Small intestine (tissue), 16 donors: ENCODE measurements at places on chromosomes 6 and 20.
A peak's percentile ranks its signal among the peaks of the same experiment; 100 is the strongest.

- H3K36me3 ChIP-seq = no peaks in the 10 kb centered on the region
These were observed 5.6 kb upstream of the GLO1 start for GRCh38 chr6:38708496-38708895.

- H3K27me3 ChIP-seq = no peaks in the 10 kb centered on the region
- H3K4me1 ChIP-seq = no peaks in the 10 kb centered on the region
- H3K27ac ChIP-seq = no peak overlapping the region
- no peaks in the 10 kb centered on the region for H3K36me3 ChIP-seq
- DNase-seq = no peak
These were observed 135.1 kb downstream of the KIF16B start for GRCh38 chr20:16438100-16438499.

DNA sequence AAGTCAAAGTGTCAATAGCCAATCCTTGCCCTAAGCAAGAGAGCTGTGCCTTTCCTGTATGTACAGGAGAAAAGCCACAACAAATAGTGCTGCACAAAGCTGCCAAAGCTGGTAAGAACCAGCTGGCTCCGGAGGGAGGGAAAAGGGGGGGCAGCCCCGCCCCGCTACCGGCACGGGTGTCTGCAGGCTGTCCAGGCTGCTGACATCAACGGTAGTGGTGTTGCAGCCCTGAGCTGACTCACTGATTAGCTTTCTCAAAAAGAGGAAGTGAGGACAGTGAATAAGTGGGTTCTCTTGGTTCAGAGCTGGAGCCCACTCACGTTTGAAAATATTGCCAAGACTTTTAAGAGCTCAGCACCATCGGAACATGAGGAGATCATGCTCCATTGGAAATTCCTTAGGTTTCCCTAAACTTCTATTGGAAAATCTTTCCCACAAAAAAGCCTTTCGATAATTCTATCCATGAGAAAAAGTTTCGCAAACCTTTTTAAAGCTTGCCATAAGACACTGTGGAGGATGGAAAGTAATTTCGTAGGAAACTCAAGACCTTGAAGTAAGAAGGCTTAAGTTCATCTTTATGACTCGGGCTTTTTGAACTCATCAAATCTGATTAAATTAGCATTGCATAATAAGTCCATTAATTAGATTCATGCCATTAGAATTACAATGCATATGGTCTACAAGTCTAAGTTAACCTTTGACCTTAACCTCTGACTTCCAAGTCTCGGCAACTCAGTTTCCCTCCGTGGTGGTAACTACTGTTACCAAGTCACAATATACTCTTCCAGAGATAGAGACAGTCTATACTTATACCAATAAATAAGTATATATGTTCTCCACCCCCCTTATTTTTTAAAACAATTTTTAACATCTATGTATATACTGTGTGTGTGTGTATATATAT, 67.0 kb downstream of the TNFRSF21 start:
- H3K27me3 ChIP-seq = no peaks in the 10 kb centered on the region
- peaks cover 36% of the 10 kb centered on the region for H3K4me1 ChIP-seq
- H3K36me3 ChIP-seq = peaks cover 2% of the 10 kb centered on the region
- DNase-seq = peak; percentile 92
- H3K27ac ChIP-seq = peak overlapping the region; percentile 53

DNA sequence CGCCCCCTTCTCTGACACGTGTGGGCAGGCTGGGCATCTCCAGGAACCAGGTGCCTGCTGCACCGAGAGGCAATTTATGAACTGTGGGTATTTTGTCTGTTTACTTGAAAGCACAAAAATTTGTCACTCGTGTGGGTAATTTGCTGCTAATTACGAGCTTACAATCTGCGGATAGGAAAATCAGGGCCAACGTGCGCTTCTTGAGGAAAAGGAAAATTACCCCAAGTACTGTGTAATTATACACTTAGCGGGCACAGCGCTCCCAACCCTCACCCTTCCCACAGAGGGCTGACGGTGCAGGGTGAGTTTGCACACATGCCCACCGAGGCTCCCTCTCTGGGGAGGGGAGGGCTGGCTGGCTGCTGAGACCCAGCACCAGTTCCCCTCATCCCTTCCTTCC, 25.3 kb upstream of the MDGA1 start:
- no peaks in the 10 kb centered on the region for H3K36me3 ChIP-seq
- H3K27me3 ChIP-seq = no peaks in the 10 kb centered on the region
- no peak for DNase-seq
- no peak overlapping the region for H3K27ac ChIP-seq

- no peak overlapping the region for H3K4me3 ChIP-seq
- H3K27me3 ChIP-seq = no peaks in the 10 kb centered on the region
- H3K4me1 ChIP-seq = peaks cover 25% of the 10 kb centered on the region
- DNase-seq = peak; percentile 41
- H3K36me3 ChIP-seq = no peaks in the 10 kb centered on the region
These were observed 12.8 kb upstream of the DTNBP1 start for GRCh38 chr6:15675536-15676220.

DNA sequence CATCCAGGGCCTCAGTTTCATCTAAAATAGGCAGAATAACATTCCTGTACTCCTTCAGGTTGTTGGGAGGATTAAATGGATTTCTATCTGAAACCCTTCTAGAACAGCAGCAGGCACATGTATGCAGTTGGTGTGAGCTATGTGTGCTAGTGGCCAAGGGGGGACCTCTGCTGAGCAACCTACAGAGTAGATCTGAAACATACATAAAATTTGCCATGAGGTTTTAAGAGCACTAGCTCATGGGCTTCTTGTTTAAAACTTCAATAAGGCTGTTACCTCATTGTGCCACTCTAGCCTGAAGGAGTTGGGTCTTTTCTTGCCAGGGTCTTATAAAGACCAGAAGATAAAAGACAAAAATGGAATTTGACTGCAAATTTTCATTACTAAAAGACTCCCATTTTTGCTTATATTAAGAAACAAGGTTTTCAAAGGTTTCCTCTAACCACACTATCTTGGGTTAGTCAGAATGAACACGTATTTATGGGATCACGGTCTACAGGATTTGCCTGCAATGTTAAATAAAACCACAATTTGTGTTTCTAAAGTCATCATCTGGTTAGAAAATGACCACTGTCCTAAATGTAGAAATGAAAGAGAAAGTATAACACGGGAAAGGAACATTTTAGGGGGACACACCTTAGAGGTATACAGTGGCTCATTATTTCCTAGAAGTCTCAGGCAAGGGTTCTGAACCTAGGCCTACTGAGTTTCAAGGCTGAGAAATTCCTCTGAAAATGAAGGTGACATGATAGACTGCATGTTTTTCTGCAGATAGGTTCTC, 144.9 kb upstream of the OLIG3 start:
- H3K36me3 ChIP-seq = no peaks in the 10 kb centered on the region
- H3K4me1 ChIP-seq = peaks cover 5% of the 10 kb centered on the region
- no peak overlapping the region for H3K27ac ChIP-seq
- DNase-seq = no peak
